NCI-H1105 treated with DMSO at 0.1 percent for 48 hours (cell line): ENCODE measurements at places on chromosomes 7 and 10.
A peak's percentile ranks its signal among the peaks of the same experiment; 100 is the strongest.

GRCh38 chr7:137471128-137471527 lies 127.6 kb upstream of the PTN start:
- DNase-seq: no peak

DNA sequence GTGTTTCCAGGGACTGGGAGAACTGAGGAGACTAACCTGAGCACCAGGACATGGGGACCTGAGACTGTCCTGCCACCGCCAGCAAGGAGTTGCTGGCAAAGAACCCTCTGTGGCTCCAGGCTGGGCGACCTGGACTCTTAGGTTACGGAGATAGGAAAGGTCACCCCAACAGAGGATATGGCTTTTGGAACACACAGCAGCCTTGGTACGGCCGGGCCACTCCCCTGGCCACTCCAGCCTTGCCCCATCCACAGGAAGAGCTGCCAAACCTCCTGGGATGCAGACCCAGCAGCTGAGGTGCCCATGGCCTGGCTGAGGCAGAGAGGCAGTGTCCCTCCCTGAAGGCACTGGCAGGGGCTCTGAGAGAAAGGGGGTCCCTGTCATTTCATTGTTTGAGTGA lies 137.8 kb downstream of the OAT start:
- DNase-seq: no peak

DNA sequence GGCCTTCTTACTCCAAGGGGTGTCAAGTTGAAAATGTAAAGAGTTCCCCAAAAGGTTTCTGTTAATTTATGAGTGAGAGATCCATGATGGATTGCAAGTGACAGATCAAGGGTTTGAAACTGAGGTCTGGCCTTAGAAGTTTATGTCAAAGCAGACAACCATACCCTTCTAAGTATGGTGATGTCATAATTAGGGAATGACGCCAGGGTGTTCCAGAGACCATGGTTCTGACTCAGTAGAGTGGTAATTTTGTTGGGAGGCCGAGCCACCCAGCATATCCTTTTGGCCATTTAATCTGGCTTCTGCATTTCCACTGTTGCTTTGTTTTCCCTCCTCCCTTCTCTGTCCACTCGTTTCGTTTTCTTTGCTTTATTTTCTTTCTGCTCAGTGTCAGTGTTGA lies 2.7 kb downstream of the TRUB1 start:
- DNase-seq: no peak

- DNase-seq: peak; percentile 56
Measured at GRCh38 chr10:84783386-84783785, 455.0 kb downstream of the CCSER2 start.

GRCh38 chr10:114010316-114010715 lies 33.4 kb upstream of the ADRB1 start:
- no peak for DNase-seq

GRCh38 chr10:52146766-52147165 lies 167.3 kb upstream of the DKK1 start:
- no peak for DNase-seq

DNA sequence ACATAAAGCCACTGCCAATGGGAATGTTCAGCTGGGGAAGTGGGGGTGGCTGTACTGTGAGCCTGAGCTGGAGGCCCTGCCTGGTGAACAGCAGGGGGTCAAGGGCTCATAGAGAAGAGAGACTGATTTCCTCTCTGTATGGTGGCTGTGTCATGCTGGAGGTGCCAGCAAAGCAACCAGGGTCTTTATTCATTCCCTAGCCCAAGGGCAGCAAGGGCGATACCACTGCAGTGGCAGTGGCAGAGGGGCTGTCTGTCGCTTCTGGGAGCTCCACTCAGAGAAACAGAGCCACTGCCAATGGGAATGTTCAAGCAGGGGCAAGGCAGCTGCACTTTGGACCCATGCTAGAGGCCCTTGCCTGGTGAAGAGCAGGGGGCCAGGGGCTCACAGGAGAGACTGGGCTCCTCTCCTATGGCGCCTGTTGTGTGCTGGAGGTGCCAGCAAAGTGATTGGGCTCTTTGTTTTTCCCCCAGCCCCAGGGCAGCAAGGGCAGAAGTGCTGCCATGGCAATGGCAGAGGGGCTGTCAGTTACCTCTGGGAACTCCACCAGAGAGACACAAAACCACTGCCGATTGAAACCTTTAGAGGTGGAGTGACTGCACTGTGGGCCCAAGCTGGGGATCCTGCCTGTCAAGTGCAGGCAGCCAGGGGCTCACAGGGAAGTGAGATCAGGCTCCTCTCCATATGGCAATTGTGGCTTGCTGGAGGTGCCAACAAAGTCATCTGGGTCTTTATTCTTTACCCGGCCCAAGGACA lies 545.1 kb downstream of the SH2D4B start:
- DNase-seq: no peak
